ENCODE measurements at places on chromosomes 13 and 19.

- DNase-seq: no peak
These were observed 14.8 kb upstream of the ATP8B3 start for GRCh38 chr19:1826557-1827521.

DNA sequence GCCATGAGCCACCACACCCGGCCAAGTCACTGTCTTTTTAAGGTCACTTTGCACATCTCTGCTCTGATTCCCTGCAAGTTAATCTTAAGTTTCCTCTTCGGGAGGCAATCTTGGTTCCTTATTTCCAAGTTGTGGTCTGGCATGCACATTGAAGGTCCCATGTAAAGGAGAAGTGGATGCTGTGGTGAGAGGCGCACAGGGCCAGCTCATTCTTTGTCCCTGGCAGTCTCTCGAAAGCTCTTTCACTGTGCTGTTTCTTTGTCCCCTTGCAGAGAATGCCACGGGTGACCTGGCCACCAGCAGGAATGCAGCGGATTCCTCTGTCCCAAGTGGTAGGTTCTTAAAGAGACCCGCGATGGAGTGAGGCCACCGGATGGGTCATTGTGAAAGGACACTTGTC, 16.4 kb upstream of the C19orf33 start:
- no peak for DNase-seq

DNA sequence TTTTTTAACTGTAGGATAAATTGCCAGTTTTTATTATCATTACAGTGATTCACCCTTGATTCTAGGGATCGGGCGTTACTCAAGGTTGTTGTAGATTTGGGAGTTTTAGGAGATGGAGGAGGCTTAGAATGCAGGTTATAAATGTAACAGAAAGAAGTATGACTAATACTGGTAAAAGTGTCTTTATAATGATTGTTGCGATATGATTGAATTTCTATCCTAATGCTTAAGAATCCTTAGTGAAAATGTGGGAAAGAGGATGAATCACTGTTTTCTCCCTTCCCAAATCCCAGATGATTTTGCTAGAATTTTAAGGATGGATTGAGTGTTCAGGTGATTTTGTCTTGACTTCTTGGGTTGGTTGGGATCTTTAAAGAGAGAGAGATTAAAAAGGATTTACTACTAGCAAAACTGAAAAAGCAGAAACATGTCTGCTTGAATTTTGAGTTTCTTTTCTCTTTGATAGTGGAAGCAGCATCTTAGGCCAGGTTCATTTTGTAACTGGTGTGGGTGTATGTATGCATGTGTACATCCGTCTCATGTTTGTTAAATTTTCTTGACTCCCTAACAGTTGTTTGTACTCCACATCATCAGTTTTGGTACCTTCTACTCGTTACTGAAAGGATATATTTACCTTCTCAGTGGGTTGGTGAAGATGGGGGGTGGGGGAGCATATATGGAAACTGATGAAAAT, 25.9 kb downstream of the ARHGAP35 start:
- DNase-seq: no peak

DNA sequence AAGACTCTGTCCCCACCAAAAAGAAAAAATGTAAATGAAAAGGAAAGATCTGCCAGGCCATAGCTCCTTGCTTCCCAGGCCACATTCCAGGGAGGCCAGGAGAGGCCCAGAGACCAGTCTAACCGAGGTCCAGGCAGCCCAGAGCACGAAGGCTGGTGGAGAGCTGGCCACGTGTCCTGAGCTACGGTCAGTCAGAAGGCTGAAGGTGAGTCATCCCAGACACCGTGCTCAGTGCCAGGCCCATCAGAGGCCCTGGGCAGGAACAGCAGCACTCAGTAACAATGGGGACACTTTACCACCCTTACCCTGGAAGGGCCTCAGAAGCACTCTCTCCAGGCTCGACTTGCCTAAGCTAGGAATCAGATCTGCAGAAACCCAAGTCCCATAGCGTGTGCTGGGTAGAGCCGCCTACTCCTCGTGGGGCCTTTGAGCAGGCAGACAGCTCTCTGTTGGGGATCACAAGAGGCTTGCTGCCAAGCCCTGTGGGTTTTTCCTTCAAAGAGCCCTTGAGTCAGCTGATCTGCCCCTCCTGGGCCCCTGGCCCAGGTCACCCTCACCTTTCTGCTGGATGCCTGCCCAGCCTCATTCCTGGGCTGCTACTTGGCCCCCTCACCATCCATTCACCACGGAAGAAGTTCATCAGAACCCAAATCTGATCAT, 11.6 kb upstream of the DNMT1 start:
- DNase-seq: no peak

- no peak for DNase-seq
These were observed 20.6 kb downstream of the LRRC63 start for GRCh38 chr13:46232281-46232680.

- no peak for DNase-seq
These were observed 213.6 kb downstream of the URI1 start for GRCh38 chr19:30155381-30156200.

DNA sequence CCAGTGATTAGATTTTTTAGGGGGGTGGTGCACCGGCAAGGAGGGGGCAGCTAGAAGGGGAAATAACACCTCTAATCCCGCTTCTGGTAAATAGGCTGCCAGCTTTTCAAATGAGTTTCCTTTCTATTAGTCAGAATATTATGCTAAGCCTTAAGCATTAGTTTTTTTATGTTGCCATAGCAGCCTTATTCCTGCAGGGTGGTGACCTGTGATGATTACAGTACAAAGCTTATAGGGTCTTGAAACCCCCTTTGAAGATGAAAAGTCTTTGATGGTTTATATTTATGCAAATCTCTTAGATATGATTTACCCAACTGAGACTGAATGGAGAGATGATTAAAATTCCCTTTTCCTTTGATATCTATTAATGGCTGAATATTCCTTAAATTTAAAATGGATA, 109.8 kb downstream of the ZIC5 start:
- DNase-seq: no peak

DNA sequence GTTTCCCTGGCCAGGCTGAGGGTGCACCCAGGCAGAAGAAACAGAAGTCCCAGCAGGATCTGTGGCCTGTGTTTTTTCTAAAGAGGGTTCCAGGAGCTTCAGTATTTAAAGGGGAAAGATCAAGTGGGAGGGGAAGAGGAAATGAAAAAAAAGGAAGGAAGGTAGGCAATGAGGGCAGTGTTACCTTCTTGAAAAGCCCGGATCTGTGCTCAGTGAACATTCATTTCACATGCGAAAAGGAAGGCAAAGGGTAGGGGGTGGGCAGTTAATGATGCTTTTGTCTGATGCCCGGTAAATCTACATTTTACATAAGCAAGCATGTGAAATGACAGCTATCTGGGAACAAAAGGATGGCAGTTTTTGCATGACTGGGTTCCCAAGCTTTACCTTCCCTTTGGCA, 326.2 kb downstream of the UQCRFS1 start:
- no peak for DNase-seq

DNA sequence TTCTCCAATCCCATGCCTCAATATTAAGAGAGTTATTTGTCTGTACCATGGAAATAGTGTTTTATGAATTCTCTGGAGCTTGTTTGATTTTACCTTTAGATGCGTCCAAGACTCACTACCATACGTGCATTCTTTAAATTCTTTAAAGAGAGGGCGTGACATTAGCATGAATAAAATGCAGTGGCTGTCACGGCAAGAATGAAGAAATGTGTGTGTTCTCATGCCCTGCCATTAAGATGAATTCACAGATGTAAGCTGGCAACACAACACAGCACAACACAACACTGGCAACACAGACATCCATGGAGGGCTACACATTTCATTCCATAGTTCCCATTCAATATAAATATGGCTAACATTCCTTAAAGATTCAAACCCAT, 213.4 kb downstream of the ENOX1 start:
- DNase-seq: no peak

DNA sequence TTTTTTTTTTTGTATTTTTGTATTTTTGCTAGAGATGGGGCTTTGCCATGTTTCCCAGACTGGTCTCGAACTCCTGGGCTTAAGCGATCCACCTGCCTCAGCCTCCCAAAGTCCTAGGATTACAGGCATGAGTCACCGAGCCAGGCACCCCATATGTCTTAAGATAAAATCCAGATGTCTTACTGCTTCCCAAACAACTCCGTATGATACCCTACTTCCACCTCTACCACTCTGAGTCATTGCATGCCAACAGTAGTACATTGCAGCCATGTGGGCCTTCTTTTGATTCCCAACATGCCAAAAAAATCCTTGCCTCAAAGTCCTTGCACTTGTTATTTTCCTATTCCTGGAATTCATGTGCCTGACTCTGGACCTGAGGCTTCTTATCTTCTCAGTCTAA, 799.2 kb downstream of the GPC5 start:
- no peak for DNase-seq

DNA sequence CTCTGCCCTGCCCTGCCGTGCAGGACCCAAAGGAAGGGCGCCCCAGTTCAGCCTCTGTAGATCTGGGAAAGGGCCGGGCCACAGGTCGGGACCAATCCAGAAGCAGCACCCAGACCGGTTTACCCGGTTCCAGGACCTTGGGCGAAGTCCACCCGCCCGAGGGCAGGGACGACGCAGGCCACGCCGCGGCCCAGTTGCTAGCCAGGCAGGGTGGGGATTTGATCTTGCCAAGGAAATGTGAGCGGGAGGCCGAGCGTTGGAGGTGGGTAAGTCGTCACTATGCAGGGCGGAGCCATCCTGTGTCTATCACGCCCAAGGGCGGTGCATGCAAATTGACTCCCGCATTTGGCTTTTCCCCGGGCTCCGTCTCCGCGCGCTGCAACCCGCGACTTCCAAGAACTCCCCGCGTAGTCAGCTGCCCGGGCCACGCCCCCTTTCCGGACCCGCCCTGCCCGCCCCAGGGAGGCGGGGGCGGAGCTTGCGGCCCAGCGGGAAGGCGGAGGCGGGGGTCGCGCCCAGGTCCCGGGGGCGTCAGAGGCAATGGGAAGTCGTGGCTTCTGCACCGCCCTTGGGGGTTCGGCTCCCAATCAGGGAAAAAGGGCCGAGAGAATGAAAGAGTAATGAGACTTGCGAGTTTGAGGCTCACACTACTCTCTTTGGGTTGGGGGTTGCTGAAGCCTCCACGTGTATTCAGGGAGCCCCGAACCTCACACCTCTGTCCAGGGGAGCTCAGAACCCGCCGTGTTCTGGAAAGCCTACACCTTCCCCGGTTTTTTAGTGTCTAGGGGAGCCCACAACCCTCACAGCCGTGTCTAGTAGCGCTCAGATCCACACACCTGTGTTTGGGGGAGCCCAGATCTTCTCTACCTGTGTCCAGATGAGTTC, 12.8 kb downstream of the IER2 start:
- DNase-seq: peak; percentile 95

- no peak for DNase-seq
These were observed 127.2 kb upstream of the GJB6 start for GRCh38 chr13:20359335-20359734.

DNA sequence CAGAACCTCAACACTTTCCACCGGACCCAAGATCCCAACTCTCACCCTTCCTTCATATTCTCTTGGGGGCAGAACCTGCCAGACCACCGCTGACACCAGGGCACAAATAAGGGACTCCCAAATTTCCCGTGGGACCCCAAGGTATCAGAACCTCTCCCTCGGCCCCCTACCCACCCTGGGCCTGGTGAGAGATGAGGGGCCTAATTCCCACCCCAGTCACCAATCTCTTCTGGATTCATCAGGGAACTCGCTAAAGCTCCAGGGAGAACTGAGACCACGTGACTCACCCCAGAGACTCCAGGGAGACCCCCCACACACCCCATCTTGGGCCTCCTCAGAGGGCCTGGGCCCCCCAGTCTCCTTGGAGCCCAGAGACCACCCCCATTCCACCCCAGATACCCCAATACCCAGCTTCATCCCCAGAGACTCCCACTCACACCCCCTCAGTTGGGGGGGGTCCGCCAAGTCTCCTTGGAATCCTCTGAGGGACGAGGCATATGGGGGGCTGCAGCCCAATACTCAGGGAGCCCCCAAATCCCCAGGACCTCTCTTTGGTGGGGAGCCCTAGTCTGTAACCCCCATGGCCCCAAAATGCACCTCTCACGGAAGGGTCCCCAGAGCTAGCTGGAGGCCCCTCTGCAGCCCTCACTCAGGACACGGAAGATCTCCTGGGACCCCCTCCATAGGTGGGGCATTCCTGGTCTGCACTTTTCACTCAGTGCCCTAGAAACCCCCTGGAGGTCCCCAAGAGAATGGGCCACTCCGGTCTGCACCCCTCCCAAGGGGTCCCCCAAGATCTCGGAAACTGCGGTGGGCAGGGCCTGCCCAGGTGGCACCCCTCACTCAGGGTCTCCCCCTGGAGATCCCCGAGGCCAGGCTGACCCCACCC, 1.6 kb downstream of the LMNB2 start:
- DNase-seq: no peak

- peak; percentile 81 for DNase-seq
These were observed 6.9 kb downstream of the PKN1 start for GRCh38 chr19:14440049-14440448.

DNA sequence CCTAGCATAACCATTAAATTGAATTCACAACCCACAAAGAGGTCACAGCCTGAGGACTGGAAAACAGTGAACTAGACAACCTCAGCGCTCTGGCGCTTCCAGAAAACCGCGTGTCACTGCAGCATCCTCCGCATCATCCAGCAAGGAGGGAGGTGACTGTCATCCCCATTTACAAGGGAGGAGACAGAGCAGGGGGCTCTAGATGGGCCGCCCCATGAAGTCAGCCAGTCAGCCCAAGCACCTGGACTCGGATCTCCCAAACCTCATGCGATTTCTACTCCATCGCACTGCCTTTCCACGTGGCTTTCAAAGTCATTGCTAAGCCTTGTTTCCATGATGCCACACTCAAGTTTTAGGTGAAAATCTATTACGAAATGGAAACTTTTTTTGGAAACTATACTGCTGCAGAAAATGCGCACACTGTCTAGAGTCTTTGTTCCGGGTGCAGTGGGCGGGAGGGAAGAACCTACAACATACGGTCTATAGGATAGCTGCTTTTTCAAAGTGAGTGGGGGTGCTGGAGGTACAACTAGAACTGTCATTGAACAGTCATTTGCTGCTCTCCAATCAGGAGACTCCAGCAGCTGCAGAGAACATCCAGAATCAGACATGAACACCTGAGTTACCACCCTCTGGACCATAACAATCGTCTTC, 2.8 kb downstream of the AP3D1 start:
- peak; percentile 40 for DNase-seq

GRCh38 chr13:105377452-105377851, 1158.0 kb downstream of the EFNB2 start:
- DNase-seq: no peak

- DNase-seq: peak; percentile 50
These were observed 897 bp downstream of the ETHE1 start for GRCh38 chr19:43525836-43526771.

- peak; percentile 59 for DNase-seq
These were observed 147.9 kb downstream of the KATNAL1 start for GRCh38 chr13:30159446-30159839.

DNA sequence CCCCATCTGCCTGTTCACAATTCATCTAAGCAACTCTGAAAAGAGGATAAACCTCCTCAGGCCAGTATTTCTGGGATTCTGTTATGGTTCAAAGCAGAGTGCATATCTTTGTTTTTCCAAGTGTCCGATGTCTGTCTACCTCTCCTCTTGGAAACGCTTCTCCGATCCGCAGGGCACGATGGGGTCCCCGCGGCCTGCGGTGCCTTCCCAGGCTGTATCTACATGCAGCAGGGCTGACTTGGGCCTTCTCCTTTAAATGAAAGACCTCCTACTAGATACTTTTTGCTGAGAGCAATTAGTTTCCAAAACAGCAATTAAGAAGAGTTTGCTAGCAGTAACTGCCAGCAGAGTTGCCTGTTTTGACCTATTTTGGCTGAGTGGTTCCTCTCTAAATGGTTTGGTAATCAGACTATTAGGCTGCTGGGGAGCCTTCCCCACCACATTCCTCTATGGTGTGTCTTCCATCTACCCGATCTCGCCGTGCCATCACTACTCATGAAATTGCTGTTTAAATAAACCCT, 23.5 kb downstream of the COL4A2 start:
- no peak for DNase-seq

- DNase-seq: no peak
These were observed 74.7 kb downstream of the ZNF429 start for GRCh38 chr19:21580101-21580500.

All from stimulated activated CD4-positive, alpha-beta T cell treated with anti-CD3 and anti-CD28 coated beads, Interleukin-2, amount 100 ng/mL, for 24 hours (primary cell).